ENCODE measurements at places on chromosomes 4 and X.

DNA sequence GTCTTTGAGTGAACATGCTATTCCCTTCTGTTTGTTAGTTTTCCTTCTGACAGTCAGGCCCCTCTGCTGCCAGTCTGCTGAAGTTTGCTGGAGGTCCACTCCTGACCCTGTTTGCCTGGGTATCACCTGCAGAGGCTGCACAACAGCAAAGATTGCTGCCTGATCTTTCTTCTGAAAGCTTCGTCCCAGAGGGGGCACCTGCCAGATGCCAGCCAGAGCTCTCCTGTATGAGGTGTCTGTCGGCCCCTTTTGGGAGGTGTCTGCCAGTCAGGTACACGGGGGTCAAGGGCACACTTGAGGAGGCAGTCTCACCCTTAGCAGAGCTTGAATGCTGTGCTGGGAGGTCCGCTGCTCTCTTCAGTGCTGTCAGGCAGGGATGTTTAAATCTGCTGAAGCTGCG is 456.9 kb upstream of the HTR2C start:
- DNase-seq = no peak

DNA sequence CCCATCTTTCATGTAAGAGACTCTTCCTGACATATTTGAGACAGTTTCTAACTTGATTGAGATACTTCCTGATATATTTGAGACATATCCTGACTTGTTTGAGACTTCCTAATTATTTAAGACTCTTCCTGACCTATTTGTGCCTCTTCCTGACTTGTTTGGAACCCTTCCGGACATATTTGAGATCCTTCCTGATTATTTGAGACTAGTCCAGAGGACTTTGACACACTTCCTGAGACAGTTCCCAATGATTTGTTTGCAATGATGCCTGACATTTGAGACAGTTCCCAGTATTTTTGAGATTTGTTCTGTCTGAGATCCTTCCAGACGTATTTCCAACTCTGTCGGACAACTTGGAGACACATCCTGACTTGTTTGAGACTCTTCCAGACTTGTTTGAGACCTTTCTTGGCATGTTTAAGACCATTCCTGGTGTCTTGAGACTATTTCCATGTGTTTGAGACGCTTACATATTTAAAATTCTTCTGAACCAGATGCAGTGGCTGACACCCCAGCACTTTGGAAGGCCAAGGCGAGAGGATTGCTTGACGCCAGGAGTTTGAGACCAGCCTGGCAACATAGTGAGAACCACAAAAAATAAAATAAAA is 118.9 kb upstream of the USP9X start:
- DNase-seq = no peak

DNA sequence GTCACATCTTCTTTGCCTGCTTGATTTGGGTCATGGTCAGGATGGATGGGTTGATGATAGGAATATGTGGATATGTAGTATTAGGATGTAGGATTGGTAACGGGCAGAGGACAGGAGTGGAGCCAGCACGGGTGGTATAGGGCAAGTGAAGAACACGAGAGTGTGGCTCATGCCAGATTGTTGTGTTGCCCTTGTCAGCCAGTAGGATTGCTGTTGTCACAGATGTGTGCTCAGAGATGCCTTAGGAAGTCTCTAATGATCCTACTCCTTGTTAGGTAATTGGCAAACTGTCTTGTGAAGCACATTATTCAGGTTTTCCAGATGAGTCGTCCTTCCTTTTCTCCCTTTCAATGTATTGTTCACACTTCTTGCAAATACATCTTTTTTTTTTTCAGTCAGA is 5.5 kb downstream of the ATP10D start:
- DNase-seq = no peak

DNA sequence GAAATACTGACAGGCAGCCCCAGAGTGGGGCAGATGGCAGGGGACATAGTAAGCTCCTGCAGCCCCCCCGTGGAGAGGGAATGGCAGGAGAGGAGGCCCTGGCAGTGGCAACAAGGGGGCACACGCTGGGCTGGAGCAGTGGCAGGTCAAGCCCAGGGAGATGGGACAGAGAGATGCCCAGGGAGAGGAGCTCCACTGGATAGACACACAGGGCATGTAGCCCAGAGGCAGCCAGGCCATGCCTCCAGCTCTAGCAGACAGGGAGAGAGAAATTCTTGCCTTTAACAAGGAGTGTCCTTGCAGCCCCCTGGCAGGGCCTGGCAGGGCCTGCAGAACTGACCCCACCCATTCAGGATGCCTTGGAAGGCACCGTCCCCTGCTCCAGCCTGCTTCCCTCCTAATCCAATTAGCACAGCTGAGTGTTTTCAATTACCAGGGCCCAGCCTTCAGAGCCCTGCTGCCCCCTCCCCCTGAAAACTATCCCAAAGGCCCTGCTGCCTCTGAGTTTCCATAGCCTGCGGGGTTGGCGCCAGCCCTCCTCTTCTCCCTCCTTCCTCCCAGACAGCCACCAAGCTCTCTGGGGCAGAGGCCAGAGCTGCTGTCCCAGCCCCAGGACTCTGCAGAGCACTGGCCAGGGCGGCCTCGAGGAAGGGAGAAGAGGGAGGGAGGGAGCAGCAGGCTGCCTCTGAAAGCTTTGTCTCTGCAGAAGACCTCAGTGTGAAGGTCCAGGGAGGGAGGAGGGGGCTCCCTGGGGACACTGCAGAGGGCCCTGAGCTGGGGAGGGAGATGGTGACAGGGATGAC is 12.5 kb downstream of the L1CAM start:
- DNase-seq = no peak

- no peak for DNase-seq
Measured at GRCh38 chr4:1790005-1790404, 3.1 kb upstream of the FGFR3 start.

- no peak for DNase-seq
Measured at GRCh38 chrX:45134315-45134731, 66.4 kb downstream of the DIPK2B start.

DNA sequence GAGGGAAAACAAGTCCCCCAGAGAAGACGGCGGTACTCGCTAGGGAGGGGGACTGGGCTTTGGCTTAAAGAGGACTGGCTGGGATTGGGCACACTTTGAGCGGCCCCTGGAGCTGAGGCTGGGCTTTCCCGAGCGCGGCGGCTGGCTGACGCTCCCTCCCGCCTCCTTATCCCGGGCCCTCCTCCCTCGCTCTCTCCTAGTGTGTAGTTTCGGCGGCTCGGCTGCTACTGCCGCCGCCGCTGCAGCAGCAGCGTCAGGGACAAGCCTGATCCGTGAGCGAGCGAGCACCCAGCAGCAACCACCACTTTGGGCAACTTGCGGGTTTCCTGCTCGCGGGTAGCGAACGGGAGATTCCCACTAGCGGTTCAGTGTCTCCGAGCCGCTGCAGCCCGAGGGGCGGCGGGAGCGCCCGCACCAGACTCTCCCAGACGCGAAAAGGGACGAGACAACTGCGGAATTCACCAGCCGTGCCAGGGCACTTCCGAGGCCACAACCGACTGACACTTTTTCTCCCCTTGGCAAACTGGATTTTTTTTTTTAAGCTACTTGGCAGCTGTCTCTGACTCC is 632 bp upstream of the PCDH7 start:
- DNase-seq = no peak

- DNase-seq = no peak
Measured at GRCh38 chr4:85565761-85566480, 91.0 kb downstream of the ARHGAP24 start.

DNA sequence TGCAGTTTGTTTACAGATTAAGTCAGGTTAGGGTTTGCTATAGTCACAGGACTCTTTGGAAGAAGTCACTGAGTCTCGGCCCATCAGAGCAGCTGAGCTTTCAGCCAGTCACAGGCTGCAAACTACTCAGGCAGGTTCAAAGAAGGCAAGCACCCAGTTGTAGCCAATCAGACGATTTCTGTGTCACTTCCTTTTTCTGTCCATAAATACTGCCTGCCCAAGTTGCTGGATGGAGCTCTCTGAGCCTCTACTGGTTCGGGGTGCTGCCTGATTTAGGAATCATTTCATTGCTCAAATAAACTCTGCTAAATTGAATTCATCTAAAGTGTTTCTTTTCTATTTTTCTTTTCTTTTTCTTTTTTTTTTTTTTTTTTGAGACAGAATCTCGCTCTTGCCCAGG is 7.3 kb upstream of the SH3BP2 start:
- no peak for DNase-seq

All from stimulated activated CD4-positive, alpha-beta T cell treated with anti-CD3 and anti-CD28 coated beads, TNF-alpha, amount 100 ng/mL, for 4 hours (primary cell).